ENCODE measurements at places on chromosomes 16 and 17. TPM values are rescaled to one million over a fixed set of nuclear protein-coding genes. Genes with fewer than 3 reads are reported as not detected.
A peak's percentile ranks its signal among the peaks of the same experiment; 100 is the strongest.

DNA sequence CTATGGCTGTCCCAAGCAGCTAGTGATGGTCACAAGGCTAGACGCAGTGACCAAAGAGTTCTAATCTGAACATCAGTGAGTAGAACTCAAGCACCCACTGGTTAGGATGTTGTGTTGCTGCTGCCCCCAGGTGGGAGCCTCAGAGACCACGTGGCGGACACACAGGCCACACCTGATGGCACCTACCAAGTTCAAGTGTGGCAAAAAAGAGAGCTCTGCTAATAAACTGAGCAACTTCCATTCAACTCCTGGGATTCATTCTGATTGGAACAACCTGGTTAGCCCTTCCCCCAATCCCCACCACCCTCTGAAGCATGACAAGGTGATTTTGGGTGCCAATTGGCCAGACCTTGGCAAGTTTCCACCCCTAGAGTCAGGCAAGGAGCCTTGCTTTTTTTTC is 3.5 kb upstream of the LCMT1 start:
- H3K27me3 ChIP-seq = no peaks in the 10 kb centered on the region
- DNase-seq = no peak
- no peak overlapping the region for H3K27ac ChIP-seq
- H3K4me3 ChIP-seq = no peak overlapping the region
- peaks cover 31% of the 10 kb centered on the region for H3K4me1 ChIP-seq

DNA sequence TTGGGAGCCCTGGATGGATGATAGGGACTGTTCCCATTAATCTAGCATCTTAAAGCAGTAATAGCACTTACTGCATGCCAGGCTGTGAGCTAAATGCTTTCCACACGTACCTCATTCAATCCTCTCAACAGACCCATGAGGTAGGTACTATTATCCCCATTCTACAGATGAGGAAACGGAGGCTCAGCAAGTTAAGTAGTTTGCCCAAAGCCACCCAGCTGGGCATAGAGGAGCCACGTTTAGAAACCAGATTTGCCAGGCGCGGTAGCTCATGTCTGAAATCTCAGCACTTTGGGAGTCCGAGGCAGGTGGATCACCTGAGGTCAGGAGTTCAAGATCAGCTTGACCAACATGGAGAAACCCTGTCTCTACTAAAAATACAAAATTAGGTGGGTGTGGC is 2.0 kb upstream of the RAI1 start:
- H3K27ac ChIP-seq = no peak overlapping the region
- H3K4me1 ChIP-seq = peaks cover 17% of the 10 kb centered on the region
- peaks cover 4% of the 10 kb centered on the region for H3K27me3 ChIP-seq
- no peak for DNase-seq
- no peaks in the 10 kb centered on the region for H3K36me3 ChIP-seq
- H3K4me3 ChIP-seq = no peak overlapping the region

- no peak overlapping the region for H3K27ac ChIP-seq
- H3K36me3 ChIP-seq = no peaks in the 10 kb centered on the region
- H3K27me3 ChIP-seq = peaks cover 57% of the 10 kb centered on the region
These were observed 6.0 kb upstream of the HS3ST3B1 start for GRCh38 chr17:14294876-14295275.

GRCh38 chr17:66777689-66778225 is 57.2 kb upstream of the CACNG5 start:
- peak overlapping the region; percentile 88 for H3K27ac ChIP-seq
- peaks cover 40% of the 10 kb centered on the region for H3K4me1 ChIP-seq
- peaks cover 10% of the 10 kb centered on the region for H3K36me3 ChIP-seq
- peak; percentile 73 for DNase-seq
- no peaks in the 10 kb centered on the region for H3K27me3 ChIP-seq
- no peak overlapping the region for H3K4me3 ChIP-seq

The SLC52A1 gene
- total RNA-seq = not detected

The CCT6B gene
- total RNA-seq = 5.3 TPM

The CALB2 gene
- total RNA-seq = 16.6 TPM

DNA sequence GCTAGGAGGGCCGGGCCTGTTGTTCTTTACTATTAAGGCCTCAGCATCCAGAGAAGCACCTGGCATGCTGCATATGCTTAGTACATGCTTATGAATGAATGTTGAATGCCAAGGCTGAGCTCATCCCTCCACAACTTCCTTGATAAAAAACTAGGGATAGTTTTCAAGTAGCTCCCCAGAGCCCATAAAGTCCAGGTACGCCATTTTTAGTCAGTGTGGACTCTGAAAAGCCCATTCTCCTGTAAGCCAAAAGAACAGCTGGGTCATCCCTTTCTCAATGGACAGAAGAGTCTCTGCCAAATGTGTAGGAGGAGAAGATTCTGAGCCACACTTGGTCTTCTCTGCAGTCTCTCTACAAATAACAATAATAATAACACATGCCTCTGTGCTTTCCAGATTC is 8.9 kb upstream of the ITGB3 start:
- no peaks in the 10 kb centered on the region for H3K27me3 ChIP-seq
- DNase-seq = no peak
- no peak overlapping the region for H3K4me3 ChIP-seq
- no peak overlapping the region for H3K27ac ChIP-seq

DNA sequence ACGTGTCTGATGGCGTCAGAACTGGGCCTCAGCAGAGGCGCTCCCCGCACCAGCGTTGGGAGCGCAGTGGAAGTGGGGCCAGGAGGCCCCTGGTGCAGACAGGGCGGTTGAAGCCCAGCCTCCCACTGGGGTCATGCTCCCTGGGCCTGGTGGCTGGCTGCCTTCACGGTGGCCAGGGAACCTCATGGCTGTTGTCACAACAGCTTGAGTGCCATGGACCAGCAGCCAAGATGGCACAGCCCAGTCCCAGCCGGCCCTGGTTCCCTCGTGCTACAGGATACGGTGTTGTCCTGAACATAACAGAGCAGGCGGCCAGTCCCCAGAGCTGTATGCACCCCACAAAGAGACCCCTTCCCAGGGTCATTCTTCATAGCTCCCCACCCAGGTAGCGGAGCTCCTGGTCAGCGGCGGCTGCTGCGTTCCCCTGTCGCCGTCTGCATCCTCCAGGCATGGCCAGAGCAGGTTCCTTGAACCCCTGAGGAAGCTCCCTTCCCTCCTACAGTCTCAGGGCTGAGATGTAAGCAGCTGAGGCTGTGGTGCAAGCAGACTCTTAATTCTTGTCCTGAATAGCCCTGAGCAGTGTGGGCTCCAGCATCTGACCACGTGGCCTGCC is 29.7 kb downstream of the NME3 start:
- H3K27ac ChIP-seq = no peak overlapping the region
- no peaks in the 10 kb centered on the region for H3K4me1 ChIP-seq
- H3K36me3 ChIP-seq = peaks cover 80% of the 10 kb centered on the region
- no peaks in the 10 kb centered on the region for H3K27me3 ChIP-seq
- DNase-seq = no peak

The CCL8 gene
- total RNA-seq = 0.89 TPM

The FKBP10 gene
- 56.6 TPM for total RNA-seq

- no peaks in the 10 kb centered on the region for H3K27me3 ChIP-seq
- no peak overlapping the region for H3K4me3 ChIP-seq
- peaks cover 12% of the 10 kb centered on the region for H3K4me1 ChIP-seq
- no peaks in the 10 kb centered on the region for H3K36me3 ChIP-seq
- H3K27ac ChIP-seq = peak overlapping the region; percentile 76
- peak; percentile 93 for DNase-seq
These were observed 110.0 kb downstream of the N4BP1 start for GRCh38 chr16:48499923-48500381.

The ODAD4 gene
- 2.0 TPM for total RNA-seq

The XPO6 gene
- total RNA-seq = 84.3 TPM

GRCh38 chr16:49644145-49644463 is 211.8 kb downstream of the ZNF423 start:
- H3K4me1 ChIP-seq = peaks cover 23% of the 10 kb centered on the region
- H3K36me3 ChIP-seq = no peaks in the 10 kb centered on the region
- H3K27ac ChIP-seq = no peak overlapping the region
- no peak overlapping the region for H3K4me3 ChIP-seq

DNA sequence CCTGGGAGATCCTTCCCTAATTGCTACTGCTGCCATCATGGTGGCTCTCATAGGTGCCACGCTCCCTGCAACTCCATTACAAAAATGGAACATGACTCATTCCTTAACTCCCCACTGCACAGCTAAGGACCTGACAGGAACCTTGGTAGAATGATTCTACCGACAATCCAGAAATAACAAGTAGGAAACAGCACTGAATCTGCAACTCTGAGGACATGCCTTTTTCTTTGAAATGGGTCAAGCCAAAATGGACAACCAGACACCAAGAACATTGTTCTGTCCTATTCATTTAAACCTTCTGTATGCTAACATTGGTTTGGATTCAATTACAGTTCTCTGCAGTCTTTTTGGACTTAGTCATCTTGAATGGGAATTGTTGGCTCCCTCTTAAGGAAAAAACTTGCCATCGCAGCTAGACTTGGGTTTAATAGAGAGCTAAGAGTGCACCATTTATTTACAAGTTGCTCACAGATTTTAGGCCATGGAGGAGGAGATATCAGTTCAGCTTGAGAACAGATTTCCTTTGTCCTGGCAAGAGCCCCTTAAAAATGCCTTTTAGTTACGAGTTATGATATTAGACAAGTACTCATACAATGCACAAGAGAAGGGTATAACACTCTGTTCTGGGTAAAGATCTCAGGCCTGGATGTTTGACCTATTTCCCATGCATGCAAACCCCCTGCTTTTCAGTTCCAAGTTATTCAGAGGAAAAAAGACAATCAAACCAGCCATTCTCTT is 20.9 kb upstream of the NSRP1 start:
- H3K27me3 ChIP-seq = peaks cover 3% of the 10 kb centered on the region
- peaks cover 3% of the 10 kb centered on the region for H3K4me1 ChIP-seq
- no peak for DNase-seq
- H3K36me3 ChIP-seq = no peaks in the 10 kb centered on the region
- no peak overlapping the region for H3K4me3 ChIP-seq
- H3K27ac ChIP-seq = no peak overlapping the region

The TMEM204 gene
- total RNA-seq = 3.0 TPM

The LGALS9 gene
- total RNA-seq = 17.4 TPM

All from spinal cord (tissue), 10 donors.